Activated naive CD8-positive, alpha-beta T cell treated with anti-CD3 and anti-CD28 coated beads, Interleukin-2, amount 50 U/mL, for 24 hours (primary cell): ENCODE measurements at places on chromosomes 1 and 21.

DNA sequence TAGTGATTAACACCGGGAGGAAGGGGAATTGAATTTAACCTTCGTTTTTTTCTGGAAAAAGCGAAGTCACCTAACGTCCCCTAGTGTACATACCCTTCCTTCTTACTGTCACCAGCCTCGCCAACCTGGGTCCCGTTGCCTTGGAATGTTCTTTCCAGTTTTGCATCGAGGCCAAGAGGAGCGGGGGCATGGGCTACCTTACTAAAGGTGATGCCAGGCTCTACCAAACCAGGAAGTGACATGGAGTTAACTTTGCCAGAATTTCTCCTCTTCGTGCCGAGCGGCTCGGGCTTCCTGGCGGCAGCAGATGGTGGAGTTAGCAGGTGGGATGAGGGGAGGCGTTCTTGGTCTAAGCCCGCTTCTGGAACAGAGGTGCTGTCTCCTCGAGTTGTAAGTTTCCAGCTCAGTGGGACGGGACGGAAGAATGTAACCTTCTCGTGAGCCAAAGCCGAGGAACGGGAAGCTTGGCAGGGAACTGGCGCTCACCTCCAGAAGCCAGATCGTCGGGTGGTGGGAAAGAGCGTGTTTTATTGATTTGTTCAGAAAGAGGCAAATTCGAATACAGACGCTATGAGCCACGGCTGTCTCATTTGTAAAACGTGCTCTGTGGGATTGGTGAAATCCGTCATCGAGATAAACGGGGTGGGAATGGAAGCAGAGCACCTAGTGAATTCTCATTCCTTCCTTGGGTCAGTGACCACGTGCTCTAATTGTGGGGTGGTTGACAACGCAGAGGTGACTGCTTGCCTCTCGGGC, 486 bp downstream of the NIPAL3 start:
- no peak for DNase-seq

GRCh38 chr1:105793536-105794146, 1262.8 kb upstream of the PRMT6 start:
- DNase-seq, result peak; percentile 17

GRCh38 chr1:202671399-202671798, 38.9 kb downstream of the SYT2 start:
- no peak for DNase-seq

- no peak for DNase-seq
Measured at GRCh38 chr21:29741761-29742160, 198.0 kb downstream of the GRIK1 start.

- DNase-seq, result peak; percentile 29
Measured at GRCh38 chr1:203627851-203628200, 1.2 kb downstream of the ATP2B4 start.

DNA sequence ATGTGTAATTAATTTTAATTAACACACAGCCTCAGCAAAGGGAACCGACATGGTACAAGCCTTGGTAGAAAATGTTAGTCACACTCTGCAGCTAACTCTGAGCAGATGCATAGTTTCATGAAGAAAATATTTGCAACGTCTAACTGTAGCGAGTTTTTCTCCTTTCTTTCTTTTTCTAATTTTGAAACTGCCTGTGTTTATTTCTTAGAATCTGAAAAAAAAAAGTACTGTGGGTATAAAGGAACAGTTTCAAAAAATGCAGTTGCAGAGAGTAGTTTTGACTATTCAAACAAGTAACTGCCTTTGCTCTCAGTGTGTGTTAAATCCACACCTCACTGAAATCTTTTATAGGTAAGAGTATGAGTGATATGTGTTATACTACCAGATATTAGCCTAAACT, 149.9 kb upstream of the C1orf105 start:
- no peak for DNase-seq

DNA sequence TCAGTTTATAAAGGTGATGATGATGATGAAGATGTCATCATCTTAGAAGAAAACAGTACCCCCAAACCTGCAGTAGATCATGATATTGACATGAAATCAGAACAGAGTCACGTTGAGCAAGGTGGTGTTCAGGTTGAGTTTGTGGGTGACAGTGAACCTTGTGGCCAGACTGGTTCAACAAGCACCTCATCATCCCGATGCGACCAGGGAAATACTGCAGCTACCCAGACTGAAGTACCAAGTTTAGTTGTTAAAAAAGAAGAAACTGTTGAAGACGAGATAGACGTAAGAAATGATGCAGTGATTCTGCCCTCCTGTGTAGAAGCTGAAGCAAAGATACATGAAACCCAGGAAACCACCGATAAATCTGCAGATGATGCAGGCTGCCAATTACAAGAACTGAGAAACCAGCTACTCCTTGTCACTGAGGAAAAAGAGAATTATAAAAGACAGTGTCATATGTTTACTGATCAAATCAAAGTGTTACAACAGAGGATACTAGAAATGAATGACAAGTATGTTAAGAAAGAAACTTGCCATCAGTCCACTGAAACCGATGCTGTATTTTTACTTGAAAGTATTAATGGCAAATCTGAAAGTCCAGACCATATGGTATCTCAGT, 16.0 kb upstream of the CHAF1B start:
- no peak for DNase-seq

DNA sequence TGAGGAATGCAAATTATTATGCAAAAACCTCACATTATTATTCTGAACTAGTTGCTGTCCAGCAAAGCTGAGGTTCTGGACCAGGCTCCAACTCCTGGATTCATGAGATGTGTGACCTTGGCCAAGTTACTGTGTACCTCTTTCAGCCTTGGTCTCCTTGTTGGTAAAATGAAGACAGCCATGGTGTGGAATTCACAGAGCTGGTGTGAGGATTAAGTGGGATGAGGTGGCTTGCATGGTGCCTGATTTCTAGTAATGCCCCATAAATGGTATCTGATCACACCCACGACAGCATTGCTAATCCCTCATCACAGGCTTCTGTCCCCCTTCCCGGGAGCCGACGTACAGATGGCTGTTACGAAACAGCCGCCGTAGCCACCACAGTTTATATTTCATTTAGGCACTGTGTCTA, 59.6 kb downstream of the PGBD5 start:
- no peak for DNase-seq

DNA sequence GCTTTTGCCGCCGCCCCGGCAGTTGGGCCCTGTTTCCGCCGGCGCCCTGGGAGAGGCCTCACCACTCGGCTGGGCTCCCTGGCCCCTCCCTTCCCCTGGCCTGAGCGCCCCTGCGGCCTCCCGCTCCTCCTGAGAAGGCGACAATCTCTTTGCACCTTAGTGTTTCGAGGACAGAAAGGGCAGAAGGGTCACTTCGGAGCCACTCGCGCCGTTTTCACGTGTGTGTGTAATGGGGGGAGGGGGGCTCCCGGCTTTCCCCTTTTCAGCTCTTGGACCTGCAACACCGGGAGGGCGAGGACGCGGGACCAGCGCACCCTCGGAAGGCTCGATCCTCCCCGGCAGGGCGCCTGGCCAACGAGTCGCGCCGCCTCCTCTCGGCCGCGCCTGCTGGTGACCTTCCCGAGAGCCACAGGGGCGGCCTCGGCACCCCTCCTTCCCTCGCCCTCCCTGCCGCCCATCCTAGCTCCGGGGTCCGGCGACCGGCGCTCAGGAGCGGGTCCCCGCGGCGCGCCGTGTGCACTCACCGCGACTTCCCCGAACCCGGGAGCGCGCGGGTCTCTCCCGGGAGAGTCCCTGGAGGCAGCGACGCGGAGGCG, 432 bp upstream of the SIM2 start:
- no peak for DNase-seq

DNA sequence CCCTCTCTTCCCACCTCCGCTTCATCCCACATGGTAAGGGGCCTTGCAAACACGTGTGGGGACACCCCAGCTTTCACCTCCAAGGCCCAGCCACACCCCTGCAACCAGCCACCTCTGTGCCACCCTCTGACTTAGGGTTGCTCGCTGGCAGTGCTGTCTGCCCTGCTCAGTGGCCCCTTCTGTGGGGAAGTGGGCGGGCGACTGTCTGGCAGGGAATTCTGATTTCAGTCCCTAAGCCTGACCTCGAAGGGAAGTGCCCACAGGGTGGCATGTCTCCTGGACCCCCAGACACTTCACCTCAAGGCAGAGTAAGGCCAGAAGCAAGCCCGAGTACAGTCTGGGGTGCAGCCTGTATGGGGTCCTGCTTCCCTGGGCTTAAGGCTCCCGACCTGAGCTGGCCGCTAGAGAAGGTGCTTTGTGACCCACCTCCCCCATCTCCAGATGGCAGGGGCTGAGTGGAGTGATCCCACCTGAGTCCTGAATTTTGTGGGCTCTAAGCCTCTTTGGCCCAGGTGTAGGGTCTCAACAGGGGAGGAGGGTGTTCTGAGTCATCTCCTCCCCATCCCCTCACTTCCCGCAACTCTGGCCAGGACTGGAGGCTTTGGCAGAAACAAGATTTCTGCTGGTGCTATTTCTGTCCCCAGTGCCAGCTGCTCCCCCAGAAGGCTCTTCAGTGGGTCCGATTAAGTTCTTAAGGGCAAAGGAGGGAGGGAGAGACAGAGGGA, 7.0 kb downstream of the RD3 start:
- no peak for DNase-seq

DNA sequence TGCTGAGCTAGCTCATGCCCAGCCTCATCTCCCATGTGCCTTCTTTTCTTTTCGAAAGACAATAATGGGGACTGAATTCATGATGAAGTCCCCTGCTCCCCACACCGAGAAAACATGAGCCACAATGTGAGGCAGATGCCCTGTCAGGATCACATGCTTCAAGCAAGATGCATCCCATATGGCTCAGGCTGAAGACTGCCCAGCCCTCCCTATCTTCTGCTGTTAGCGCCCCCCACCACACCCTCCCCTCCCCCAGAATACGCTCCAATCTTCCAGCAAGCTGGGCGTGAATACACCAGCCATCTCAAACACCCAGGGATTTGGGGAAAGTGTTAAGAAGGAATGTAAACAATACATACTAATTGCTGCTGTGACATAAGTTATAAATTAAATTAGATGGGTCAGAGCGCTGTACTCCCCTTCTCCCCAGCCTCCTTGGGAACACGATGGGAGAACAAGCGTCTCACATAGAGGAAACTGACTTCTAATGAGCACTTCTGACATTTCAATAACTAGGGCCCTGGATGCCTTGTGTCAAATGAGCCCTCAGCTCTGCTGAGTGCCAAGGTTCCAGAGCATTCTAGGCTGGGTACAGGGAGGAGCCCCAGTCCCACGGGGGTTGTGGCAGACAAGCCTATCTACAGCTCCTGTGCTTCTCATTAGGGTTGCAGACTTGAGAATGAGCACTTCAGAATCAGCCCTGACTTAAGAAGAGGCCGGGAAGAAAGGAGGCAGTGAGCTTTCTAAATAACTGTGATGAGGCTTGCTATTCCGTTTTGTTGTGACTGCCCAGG, 55.6 kb downstream of the TNR start:
- DNase-seq, result no peak

DNA sequence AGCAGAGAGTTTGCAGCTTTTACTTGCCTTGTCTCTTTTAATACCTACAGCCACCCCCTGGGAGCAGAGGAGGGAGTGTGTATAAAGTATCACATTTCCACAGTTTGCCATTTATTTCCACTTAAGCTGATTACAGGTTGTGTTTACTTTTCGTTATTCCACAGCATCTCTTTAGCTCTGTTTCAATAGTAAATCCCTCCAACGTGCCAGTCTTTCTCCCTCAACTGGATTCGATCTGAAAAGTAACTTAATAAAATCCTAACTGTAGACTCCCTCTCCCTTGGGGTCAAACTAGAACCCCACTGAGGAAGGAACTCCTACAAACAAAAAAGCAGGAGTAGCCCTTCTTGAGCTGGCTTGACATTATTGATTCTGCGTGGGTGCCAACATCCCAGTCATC, 3.1 kb upstream of the FCGR2A start:
- DNase-seq, result no peak

DNA sequence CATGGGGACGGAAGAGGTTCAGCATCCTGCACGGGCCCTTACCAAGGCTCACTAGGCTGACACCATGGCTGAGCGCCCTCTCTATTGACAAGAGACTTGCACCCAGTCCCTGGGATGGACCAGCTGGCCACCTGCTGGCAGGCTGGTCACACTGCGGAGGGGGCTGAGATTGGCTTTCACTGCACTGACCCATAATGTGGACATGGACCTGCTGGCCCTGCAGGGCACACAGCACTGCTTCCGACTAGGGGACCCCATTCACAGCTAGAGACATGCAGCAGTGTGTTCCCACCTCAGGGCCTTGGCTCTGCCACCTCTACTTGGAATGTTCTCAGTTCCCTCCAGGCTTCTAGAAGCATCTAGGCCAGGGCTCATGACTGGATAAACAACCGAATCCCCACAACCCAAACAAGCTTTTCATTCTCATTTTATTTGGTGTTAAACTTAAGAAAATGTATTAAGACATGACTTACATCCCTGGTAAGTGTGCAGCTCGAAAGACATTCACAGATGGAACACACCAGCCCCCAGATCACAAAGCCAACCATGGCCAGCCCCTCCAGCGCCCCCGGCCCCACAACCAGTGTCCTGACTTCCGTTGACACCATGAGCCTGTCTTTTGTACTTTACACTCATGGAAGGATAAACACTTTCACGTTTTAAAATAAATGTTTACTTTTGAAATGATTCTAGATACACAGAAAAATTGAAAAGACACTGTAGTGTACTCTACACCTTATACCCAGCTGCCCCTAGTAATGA, 9.3 kb upstream of the SRARP start:
- DNase-seq, result peak; percentile 64

GRCh38 chr1:78292361-78292760, 198.4 kb upstream of the PTGFR start:
- DNase-seq, result no peak

DNA sequence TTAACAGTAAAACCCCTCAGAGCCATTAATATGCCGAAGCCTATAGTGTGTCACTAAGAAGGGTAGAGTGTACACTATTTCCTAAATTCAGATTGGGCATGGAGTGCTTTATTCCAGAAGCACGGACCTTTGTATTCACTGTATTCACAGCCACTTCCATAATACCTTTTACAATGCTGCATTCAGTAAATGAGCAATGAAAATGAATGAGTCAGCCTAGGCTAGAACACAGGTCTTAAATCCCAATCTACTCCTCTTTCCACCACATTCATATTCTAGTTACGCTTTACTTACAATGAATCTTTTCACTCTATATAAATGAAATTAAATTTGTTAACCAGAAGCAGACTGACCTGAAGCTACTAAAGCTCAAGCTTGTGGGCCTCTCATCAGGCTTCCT, 13.0 kb upstream of the GORAB start:
- no peak for DNase-seq

DNA sequence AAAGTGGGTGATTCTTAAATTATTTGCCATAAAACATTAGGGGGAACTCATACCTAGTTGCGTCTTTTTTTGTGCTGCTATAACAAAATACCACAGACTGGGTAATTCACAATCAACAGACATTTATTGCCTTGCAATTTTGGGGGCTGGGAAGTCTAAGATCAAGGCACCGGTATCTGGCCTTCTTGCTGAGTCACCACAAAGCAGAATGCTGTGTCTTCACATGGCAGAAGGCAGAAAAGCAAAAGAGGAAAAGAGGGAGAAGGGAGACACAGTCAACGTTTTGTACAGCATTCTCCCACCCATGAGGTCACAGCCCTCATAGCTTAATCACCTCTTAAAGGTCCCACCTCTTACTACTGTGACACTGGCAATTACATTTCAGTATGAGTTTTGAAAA, 291.0 kb downstream of the CHRM3 start:
- DNase-seq, result no peak

DNA sequence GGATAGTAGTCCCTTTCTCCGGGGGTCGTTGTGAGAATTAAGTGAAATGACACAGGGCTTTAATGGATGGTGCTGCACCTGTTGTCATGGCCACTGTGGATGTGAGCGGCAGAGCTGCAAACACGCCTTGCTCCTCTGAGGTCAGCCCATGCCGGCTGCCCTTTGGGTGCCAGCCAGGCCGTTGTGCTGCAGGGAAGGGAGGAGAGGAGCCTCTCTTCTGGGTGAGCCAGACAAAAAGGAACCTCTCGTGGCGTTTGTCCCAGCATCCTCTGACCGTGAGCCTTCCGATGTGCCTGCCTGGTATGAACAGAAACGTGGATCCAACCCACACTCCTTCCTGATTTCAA, 383.0 kb upstream of the VAMP3 start:
- DNase-seq, result no peak
